ENCODE measurements at places on chromosomes 7 and 10. TPM values are rescaled to one million over a fixed set of nuclear protein-coding genes. Genes with fewer than 3 reads are reported as not detected.

DNA sequence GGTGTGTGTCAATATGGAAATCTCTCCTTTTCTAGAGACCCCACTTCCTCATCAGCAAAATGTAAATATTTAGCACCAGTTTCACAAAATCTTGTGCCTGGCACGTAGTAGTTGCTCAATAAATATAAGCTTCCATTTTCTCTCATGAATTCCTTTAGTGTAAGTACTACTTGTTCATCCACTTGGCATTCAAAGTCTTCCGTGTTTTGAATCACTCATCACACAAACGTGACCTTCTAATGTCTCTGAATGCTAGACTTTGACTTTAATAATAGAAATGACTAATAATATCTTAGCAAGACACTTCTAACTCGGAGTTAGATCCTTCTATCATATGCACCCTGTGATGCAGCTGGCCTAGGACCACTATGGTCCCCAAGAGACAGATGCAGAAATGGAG, 168.7 kb upstream of the ZNF32 start:
- DNase-seq: no peak

DNA sequence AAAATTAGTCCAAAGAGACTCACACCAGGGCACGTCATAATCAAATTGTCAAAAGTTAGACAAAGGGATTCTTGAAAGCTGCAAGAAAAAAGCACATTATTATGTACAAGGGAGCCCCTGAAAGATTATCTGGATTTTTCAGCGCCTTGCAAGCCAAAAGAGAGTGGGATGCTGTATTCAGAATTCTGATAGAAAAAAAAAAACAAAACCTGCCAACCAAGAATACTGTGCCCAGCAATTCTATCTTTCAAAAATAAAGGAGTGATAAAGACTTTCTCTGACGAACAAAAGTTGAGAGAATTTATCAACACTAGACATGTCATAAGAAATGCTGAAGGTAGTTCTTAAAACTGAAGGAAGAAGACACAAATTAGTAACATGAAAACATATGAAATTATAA, 240.2 kb downstream of the SNX13 start:
- DNase-seq: no peak

DNA sequence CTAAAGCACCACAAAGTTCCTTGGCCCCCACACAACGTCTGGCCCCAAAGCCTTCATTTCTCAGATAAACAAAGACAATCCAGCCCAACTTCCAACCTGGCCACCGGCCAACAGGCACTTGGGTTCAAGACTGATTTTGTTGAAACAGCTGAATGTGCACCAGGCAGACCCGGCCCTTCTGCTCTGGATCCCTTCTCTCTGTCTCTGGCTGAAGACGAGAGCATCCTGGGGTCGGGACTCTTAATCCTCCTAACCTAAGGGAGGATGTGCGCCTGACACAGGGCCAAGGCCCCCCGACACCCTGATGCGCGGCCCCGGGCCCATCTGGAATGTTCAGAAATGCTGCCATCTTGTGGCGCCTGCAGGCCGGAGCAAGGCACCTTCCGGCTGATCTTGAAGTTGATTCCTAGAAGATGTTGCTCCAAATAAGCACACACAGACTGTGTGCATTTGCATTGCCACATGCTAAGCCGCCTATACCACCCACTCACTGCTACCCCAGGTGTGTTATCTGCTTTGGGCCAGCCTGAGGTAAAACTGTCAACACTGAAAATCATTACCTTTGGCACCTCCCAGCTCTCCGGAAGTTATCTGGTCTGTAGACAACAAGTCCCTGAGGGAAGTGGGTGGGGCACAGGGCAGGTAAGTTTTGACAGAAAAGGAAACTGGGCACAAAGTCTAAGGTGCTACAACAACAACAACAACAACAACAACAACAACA, 98.4 kb upstream of the HABP2 start:
- peak; percentile 31 for DNase-seq

DNA sequence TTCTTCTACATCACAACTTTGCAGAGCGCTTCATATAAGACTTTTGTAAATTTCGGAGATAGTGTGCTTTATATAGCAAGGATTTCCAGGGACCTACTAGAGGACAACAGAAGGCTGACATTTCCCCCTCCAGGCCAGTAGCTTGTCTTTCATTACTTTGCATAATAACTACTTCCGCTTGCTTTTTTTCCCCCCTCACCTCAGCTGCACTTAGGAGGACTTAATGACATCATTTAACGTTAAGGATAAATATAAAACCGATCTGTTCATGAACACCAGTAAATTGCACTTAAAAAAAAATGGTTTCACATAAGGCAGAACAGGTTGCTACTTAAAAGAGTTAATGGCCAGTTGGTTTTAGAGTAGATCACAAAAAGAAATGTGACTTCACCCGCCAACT, 172.3 kb downstream of the AUTS2 start:
- no peak for DNase-seq

The SCRN1 gene
- 76.8 TPM for total RNA-seq

- DNase-seq: no peak
Measured at GRCh38 chr7:33350577-33350976, 221.2 kb downstream of the BBS9 start.

The TEX36 gene
- 0.25 TPM for total RNA-seq

DNA sequence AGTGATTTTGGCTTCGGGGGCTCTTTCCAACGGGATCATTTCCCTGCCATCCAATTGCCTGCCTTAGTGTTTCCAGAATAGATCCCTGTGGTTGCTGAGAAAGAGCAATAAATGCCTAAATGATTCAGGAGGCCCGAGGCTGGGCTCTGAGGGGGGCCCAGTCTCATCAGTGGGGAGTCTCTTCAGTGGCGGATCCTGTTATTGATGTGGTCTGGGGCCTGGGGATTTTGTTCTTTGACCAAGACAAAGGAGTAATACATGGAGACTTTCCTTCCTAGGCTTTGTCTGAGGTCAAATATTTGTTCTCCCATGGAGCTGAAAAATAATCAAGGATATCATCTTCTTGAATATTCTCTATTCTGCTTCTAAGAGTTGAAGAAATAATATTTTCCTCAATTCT, 40.8 kb downstream of the TAS2R41 start:
- DNase-seq: no peak

GRCh38 chr7:2504128-2504888, 15.3 kb upstream of the LFNG start:
- DNase-seq: no peak

DNA sequence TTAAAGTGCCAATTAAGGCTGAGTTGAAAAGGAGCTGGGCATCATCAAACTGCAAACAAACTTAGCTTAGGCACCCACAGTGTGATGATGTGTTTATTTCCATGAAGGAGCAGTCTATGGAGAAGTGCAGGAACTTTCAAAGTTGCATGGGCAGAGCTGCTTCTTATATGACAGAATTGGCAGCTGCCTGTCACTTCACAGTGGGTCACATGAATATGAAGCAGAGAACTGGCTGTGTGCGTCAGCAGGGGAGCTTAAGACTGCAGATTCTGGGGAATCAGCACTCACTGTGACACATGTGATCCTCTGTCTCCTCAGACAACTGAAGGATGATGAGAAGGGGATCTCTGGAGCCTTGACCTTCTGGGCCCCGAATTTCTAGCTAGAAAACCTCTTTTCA, 36.6 kb downstream of the RBM28 start:
- DNase-seq: no peak

GRCh38 chr7:18354108-18355085, 141.2 kb upstream of the HDAC9 start:
- DNase-seq: no peak

- no peak for DNase-seq
Measured at GRCh38 chr10:71459513-71459912, 62.8 kb downstream of the CDH23 start.

The TMEM213 gene
- total RNA-seq: not detected

The KCNMA1 gene
- total RNA-seq: 0.49 TPM

DNA sequence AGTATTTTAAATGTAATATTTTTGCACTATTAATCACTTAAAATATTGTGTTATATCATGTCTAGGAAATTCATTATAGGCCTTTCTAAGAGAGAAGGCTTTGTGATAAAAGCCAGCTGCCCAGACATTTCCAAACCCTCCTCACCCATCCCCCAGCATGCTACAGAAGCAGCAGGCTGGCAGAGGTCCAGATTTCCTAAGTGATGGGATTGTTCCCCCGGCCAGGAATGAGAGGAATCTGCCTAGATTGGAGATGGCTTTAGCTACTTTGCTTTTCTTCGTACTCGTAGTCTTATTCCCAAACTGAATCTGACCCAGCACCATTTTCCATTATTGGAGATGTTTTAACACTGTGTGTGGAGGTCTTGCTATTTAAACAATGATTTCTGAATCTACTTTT, 29.4 kb downstream of the CDK14 start:
- no peak for DNase-seq
